Bronchial epithelial cell (primary cell): ENCODE measurements at places on chromosomes 4 and X. TPM values are rescaled to one million over a fixed set of nuclear protein-coding genes. Genes with fewer than 3 reads are reported as not detected.

Gene ING2
- total RNA-seq, result 21.9 and 23.0 TPM in 2 replicates

Gene OPHN1
- total RNA-seq, result 3.2 and 4.6 TPM in 2 replicates

Gene AR
- under 0.01 TPM in 2 replicates for total RNA-seq

Gene CPLX1
- not detected in 2 replicates for total RNA-seq
